ENCODE measurements at places on chromosomes 12 and 14.

DNA sequence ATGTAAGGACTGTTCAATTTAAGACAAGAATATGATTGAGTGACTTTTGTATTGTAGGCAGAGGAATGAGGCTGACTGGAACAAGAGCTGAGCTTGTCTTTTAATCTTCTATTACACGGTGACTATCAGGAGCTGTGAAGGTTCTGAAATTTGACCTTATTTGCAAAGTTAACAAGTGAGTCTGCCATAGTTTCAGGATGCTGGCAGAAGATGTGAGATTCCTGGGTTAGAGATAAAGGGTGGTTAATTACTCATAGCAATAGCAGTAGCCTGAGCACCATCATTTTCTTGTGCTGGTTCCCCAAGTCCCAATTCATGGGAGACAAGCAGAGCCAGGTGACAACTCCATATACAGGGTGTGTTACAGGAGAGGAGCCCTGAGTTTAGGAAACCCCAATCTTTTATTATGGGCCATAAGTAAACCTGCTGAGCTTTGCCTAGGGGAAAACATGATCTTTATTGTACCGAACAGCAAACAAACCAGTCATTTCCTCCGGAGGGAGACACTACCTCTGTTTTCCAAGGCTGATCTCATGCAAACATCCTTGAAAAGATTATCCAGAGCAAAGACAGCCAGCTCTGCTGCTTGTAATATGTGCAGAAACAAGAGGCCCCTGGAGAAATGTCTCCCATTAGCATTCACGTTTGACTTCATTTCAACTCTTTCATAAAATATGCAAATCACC is 51.7 kb upstream of the DDX11 start:
- DNase-seq, result no peak

- no peak for DNase-seq
These were observed 165.5 kb downstream of the PTPN11 start for GRCh38 chr12:112584266-112584722.

DNA sequence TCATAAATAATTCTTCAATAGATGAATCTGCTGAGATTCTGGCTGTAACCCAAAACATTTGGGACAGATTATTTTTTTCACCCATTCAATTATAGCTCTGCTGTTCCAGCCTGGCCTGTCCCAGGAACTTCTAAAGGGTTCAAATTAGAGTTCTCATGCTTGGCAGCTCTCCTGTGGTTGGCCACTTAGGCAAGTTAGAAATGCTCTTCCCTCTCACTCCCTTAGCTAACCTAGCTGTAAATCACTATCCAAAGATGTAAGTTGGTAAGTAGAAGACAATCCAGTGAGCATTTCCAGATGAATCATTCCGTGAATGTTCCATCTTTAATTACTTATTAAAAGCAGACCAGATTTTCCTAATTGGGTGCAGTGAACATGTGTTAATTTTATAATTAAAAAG is 760.4 kb upstream of the TBX3 start:
- no peak for DNase-seq

DNA sequence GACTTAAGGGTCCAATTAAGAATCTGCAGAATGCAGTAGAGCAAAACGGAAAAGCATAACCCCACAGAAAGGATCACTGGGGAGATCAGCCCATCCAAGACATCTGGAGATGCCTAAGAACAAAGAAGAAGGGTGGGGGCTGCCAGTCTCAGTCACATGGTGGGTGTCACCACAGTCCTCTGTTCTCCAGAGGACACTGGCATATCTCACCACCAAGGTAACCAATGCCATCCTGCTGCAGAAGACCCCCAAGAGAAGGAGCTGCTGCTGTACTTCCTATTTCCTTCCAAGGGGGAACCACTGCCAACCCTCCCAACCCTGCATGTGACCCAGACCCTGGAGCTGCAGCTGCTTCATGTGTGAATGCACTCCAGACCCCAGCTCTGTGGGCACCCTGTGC is 91.2 kb downstream of the PTGER2 start:
- no peak for DNase-seq

GRCh38 chr12:76111209-76111749 is 26.8 kb upstream of the NAP1L1 start:
- no peak for DNase-seq

GRCh38 chr14:103879118-103879569 is 31.8 kb upstream of the PPP1R13B start:
- no peak for DNase-seq

GRCh38 chr14:29077916-29078315 is 311.3 kb downstream of the FOXG1 start:
- no peak for DNase-seq

DNA sequence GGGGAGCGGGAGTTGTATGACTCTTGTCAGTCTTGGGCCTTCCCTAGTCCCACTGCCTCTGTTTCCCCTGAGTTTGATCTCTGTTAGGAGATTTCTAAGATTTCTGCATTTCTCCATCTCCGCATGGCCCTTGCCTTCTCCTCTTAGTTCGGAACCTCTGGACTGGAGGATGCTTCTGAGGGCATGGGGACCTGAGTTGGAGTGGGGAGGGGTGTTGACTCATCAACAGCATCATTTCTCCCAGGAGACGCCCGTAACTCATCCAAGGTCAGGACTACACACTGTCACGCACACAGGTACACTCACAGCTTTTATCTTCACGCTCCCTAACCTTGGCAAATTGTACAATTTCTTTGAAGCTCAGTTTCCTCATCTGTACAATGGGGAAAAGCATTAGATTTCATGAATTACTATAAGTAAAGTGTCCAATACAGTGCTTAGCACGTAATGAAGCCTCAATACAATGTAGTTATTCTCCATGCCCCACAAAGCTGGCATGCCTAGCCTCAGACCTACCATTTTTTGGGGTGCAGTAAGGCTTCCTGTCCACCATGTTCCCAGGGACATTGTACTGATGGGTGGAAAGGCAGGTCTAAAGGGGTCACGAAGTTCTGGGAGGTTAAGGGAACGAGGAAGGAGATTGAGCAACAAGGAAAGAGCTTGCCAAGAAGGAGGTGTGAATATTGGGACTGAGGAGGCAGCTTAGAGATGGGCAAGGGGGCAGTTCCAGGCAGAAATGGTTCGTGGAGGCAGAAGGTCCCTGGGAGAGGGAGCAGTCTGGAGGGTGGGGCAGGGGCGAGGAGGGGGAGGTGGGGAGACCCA is 600 bp upstream of the LAG3 start:
- no peak for DNase-seq

DNA sequence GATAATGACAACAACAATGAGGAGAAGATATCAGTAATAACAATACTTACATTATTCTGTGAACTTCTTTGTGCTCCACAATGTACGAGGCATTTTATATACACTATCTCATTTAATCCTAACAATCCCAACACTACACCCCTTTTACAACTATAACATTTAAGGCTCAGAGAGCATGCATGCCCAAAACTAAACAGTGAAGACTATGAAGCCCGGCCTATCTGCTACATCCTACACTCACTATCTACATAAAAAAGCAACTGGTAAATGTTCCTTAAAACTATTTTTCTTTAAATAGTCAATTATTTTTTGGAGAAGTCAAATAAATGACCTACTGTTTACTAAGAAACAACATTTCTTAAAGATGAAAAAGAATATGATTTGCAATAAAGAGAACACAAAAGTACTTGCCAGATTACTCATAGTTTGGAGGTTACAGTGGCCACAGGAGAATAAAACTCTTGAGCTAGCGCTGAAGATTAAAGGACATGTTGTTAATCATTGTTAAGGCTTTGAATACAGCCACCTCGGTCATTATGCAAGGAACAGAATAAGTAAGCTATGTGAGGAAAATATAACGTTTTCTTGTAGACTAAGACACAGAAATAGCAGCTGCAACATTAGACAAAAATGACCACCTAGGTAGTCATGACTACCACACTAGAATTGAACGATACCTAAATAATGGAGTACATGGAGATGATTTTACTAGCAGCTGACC is 56.7 kb downstream of the EPS8 start:
- no peak for DNase-seq

GRCh38 chr12:1356285-1356684 is 238.1 kb downstream of the FBXL14 start:
- no peak for DNase-seq

- peak; percentile 43 for DNase-seq
These were observed 496.9 kb upstream of the TMEM132C start for GRCh38 chr12:127770118-127770517.

DNA sequence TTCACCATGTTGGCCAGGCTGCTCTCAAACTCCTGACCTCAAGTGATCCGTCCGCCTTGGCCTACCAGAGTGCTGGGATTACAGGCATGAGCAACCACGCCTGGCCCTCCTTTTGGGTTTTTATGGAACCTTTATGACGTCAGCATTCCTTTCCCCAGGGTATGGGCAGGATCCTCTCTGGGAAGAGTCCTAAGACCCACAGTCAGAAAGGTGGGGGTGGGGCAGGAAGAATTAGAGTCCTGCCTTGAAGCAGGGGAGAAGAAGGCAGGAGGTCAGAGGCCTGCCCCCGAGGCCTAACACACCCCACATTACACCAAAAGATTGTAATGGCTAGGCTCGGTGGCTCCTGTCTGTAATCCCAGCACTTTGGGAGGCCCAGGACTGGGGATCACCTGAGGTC is 30.8 kb upstream of the CDK17 start:
- no peak for DNase-seq

- no peak for DNase-seq
These were observed 23.8 kb downstream of the RAB35 start for GRCh38 chr12:120092551-120093335.

- DNase-seq, result no peak
These were observed 30.2 kb downstream of the BICDL1 start for GRCh38 chr12:120019197-120019596.

GRCh38 chr12:124227951-124228711 is 66.8 kb upstream of the RFLNA start:
- DNase-seq, result no peak

- DNase-seq, result no peak
These were observed 98.0 kb upstream of the RTL1 start for GRCh38 chr14:101001311-101002069.

- no peak for DNase-seq
These were observed 62.7 kb downstream of the EEA1 start for GRCh38 chr12:92866418-92866817.

All from NCI-H2171 (cell line).